H4 (cell line): ENCODE measurements at places on chromosomes 12 and 14. TPM values are rescaled to one million over a fixed set of nuclear protein-coding genes. Genes with fewer than 3 reads are reported as not detected.

GRCh38 chr12:49809381-49809905 lies 18.8 kb downstream of the NCKAP5L start:
- no peak for DNase-seq

DNA sequence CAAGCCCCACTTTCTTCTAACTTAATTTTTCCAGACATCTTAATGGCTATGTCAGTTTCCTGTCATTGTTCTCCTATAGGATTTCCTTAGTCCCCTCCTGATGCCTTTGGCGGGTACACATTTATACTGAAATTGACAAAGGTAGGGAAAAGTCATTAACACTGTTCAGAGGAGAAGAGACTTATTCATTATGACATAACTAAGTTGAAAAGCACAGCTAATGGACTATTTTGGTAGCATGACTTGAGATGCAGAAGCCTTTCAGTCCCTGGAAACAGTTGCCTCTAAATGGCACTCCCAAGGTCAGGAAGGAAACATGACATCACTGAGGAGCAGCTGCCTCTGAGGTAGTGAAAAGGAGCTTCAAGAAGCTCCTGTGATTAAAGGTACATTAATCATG lies 317.5 kb upstream of the KITLG start:
- no peak for DNase-seq

- DNase-seq, result no peak
Observed at GRCh38 chr14:67503331-67503730, 14.8 kb upstream of the TMEM229B start.

The ZDHHC22 gene
- total RNA-seq, result not detected in 2 replicates

DNA sequence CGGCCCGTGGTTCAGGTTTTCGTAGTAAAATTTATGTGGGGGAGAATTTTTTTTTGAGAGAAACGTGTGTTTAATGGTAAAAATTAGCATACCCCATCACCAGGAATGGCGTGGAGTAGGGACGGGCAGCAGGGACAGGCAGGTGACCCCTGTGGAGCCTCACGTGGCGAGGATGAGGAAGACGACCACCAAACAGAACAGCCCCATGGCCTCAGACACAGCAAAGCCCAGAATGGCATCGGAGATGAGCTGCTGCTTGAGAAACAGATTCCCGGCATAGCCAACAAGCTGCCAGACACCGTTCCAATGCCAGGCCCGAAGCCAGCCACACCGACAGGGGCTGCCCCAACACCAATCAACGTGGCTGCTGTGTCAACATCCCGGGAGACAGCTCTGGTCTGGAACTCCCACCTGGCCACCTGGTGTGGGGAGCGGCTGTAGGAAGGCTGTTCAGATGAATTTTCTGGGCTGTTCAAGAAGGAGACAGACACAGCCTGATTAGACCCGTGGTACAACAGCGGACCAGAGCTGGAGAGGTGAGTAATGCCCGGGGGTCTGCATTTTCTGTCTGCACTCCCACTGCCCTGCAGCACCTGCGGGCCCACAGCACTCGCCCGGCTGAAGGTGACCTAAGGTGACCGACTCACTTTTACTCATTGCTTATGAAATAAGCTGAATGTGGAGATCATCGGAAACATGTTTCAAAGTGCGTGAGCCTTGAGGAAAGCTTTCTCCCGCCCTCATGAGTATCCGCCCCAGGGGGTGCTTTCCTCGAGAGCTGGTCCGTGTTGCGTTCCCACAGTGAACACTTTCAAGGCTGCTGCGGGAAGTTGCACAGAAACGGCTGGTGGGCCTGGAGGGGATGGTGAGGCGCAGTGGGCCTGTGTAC lies 10.6 kb downstream of the TMEM121 start:
- DNase-seq, result no peak

The PROX2 gene
- not detected in 2 replicates for total RNA-seq

DNA sequence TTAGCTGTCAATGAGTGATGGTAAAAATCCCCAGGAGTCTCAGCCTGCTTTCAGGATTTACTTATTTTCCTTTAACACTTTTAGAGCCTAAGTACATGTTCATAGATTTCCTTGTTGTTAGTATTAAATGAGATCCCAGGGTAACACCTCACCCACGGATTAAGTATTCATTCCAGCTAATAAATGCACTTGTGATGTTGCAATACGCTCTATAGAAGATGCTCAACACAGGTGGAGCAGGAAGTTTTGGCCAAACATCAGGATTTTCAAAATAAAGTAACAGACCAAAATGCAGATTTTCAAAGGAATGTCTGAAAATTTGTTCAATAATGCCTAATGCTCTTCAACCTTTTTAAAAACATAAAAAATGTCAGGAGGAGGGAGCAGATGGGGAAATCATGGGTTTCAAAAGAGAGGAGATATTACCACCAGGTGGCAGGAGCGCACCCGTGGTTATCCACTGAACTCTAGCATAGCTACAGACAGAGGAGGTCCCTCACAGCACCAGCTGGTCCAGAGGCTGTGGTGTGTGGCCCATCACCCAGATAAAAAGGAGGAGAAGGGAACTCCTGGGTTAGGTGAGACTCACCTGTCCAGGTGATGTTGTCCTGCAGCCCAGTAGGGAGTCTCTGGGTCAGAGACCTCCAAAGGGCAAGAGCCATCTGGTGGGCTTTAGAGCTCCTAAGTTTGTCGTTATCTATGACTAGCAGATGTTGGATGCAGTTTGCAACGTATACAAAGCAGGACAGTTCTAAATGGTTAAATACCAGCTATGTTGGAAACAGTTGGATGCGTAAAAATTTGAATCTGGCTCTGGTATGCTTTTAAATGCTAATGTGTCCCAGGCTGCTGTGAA lies 1158.4 kb upstream of the TMEM132C start:
- peak; percentile 52 for DNase-seq

DNA sequence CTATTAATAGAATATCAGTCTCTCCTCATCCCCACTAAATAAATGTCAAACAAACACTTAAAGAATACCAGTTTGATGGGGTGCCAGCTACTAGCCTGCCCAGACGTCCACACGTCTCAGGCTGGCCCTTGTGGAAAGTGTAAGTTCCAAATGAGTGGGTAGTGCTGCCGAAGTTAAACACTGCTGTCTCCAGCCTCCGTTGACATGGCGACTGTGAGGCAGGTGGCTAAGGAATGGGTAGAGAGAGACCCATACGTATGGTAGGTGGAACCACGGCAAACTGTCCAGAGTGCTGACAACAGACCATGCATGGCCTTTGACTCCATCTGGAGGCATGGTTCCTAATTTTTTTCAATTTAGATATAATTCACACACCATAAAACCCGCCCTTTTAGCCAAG lies 37.9 kb downstream of the PITPNM2 start:
- DNase-seq, result no peak

GRCh38 chr14:99937475-99938244 lies 127.6 kb upstream of the EVL start:
- DNase-seq, result no peak

DNA sequence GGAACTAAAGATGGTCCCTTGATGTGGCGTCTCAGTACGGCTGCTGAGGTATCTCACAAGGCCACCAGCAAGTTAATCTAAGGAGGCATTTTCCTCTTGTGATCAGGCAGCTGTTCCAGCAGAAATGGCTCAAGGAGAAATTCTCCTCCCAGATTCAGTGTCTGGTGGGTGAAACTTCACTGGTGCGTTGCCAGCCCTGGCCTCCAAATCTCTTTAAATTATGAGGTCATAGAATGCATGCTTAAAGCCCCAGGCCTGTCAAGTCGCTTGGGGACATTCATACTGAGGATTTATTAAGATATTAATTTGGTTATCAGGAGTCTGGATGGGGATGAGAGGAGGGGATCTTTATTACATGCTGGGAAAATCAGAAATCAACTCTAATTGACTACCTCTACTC lies 72.9 kb downstream of the PPP2R5C start:
- DNase-seq, result no peak

DNA sequence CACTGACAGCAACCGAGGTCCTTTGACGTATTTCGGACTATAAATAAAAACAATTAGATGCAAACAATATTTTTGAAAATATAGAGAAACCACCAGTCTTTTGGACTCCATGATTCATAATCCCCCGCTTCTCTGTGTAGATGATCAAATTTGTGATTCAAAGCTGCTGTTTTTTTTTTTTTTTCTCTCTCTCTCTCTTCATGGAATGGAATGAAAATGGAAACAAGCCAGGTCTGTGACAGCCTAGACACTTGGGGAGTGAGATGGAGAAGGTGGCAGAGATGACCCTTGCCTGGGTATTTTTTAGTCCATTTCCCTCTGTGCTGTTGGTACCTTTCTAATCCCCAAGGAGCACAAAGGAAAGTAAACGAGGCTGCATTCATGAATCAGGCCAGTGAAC lies 248.5 kb downstream of the GLT1D1 start:
- no peak for DNase-seq
